ENCODE measurements at places on chromosomes 2 and 18. TPM values are rescaled to one million over a fixed set of nuclear protein-coding genes. Genes with fewer than 3 reads are reported as not detected.

Gene LIPG
- 9.5 TPM for total RNA-seq

Gene PSMA8
- total RNA-seq: not detected

Gene FER1L5
- under 0.01 TPM for total RNA-seq

Gene AGXT
- total RNA-seq: not detected

Gene NT5DC4
- total RNA-seq: not detected

Gene CDH7
- not detected for total RNA-seq

- DNase-seq: no peak
These were observed 12.2 kb upstream of the POU3F3 start for GRCh38 chr2:104841744-104842143.

DNA sequence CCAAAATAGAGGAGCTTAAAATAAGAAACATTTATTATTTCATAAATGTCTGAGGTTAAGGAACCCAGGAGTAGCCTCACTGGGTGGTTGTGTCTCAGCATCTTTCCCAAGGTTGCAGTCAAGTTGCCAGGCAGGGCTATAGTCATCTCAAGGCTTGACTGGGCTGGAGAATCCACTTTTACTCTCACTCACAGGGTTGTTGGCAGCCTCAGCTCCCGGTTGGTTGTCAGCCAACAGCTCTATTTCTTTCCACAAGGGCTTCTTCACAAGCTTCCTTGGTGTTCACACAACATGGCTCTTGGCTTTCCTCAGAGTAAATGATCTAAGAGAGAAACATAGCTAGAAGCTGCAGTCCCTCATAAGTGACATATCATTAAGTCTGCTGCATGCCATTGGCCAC, 55.6 kb upstream of the TEX51 start:
- no peak for DNase-seq

- peak; percentile 68 for DNase-seq
These were observed 118.9 kb upstream of the FOSL2 start for GRCh38 chr2:28273751-28274150.

DNA sequence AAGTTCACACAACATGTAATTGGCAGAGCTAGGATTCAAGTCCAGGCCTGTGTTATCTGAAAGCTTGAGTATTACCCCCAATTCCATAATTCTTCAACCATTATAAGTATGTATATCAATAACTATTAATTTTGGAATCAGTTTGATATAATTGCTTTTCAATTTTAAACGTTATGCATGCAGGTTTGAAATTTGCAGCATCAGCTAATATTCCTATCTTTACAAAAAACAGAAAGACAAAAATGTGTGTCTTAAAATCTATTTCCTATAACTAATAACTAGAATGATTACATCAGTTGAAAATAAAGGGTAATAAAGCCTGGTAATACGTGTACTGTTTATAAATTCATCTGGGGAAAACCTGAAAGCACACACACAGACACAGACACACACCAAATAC, 543.3 kb upstream of the PKDCC start:
- no peak for DNase-seq

Data from bronchial epithelial cell (primary cell).